ENCODE measurements at places on chromosomes 3 and 15.

DNA sequence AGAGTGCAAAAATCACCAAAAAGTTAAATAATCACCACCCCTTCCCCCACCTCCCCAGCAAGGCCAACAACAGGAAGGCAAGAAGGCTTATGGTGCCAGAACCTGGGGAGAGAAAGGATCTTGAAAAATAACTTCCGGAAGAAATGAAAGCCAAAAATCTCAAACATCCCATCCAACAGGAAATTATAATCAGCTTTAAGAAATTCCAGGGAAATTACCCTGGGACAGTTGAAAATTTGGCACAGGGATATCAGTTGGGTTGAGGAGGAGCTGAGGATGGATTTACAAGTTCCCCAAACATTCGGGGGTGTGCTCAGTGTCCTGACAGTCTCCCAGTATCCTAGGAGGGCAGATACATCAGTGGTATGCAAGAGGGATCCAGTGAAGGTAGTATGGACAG lies 82.7 kb downstream of the POLR2M start:
- DNase-seq, result peak; percentile 40

- no peak for DNase-seq
These were observed 60.3 kb upstream of the HERC1 start for GRCh38 chr15:63893866-63894661.

GRCh38 chr3:127015282-127016042 lies 32.5 kb downstream of the PLXNA1 start:
- no peak for DNase-seq

- peak; percentile 84 for DNase-seq
These were observed 43.1 kb downstream of the DNASE1L3 start for GRCh38 chr3:58167431-58168351.

DNA sequence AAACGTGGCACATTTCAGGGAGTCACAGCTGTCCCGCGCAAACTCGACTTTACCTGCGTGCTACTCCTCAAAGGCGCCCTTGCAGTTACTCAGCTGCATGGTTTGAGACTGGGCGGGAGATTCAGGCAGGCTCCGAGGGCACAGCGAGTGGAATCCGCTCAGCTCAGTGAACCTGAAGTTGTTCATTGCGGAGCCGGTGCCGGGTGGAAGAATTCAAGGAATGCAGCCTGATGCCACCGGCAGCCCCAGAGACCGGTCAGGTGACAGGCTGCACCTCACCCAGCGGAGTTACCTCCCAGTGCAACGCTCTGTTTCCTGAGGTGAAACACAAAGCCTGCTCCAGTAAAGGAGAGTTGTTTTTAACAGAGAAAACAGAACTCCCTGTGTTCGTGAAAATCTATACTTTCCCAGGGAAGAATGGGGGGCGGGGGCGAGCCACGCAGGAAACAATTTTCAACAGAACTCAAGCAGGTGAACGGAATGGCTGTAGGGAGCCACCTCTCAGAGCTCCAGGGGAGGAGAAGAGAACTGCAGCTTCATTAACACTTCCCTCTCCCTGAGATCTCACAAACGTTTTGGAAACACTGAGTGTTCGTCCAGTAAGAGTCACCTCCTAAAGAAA lies 3.8 kb downstream of the VEPH1 start:
- DNase-seq, result no peak

- no peak for DNase-seq
These were observed 13.1 kb downstream of the FLNB start for GRCh38 chr3:58021072-58021959.

DNA sequence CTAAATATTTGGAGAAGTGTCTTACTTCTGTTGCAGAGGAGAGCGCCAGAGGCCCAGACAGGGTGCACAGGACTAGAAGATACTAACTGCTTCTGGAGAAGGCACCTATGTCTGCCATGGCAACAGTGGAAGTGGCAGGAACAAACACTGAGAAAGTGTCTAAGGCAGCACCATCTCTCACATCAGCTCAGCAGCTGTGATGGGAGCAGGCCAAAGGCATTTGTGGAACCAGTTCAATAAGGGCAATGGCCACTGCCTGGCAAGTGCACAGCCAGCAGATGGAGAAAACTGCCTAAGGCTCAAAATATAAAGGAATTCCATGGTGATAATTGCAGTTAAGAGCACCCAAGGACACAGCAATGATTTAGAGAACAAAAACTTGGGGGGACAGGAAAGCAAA lies 563.0 kb upstream of the CCDC54 start:
- DNase-seq, result peak; percentile 58

- peak; percentile 75 for DNase-seq
These were observed 495 bp upstream of the COL7A1 start for GRCh38 chr3:48595526-48596121.

- DNase-seq, result peak; percentile 82
These were observed 1065.1 kb downstream of the AGBL1 start for GRCh38 chr15:87144775-87145174.

GRCh38 chr3:10998542-10998941 lies 6.0 kb downstream of the SLC6A1 start:
- no peak for DNase-seq

DNA sequence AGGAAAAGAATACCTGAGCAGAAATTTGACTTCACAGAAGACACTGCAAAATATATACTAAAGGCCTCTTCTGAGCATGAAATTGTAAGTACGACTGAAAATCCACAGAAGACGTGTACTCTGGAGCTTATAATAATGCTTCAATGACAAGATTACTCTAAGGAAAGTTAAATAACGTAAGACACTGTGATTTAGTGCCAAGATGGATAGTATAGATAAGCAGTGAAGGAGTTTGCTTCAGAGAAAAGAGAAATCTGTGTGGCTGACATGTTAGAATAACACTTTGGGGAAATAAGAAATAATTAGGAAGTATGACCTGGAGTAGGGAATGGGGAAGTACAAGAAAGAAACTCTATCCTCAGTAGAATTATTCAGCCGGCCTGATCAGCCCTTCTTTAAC lies 28.9 kb downstream of the ALDH1A2 start:
- no peak for DNase-seq
